ENCODE measurements at places on chromosomes 12 and 14. TPM values are rescaled to one million over a fixed set of nuclear protein-coding genes. Genes with fewer than 3 reads are reported as not detected.

The RNF212B gene
- polyA plus RNA-seq, result not detected

The TSPAN9 gene
- polyA plus RNA-seq, result 8.0 TPM

The FAM222A gene
- polyA plus RNA-seq, result not detected

The ASCL1 gene
- not detected for polyA plus RNA-seq

The VASH1 gene
- polyA plus RNA-seq, result 2.2 TPM

The TSPAN11 gene
- polyA plus RNA-seq, result 0.70 TPM

The ATP23 gene
- polyA plus RNA-seq, result 4.3 TPM
